MV-4-11 (cell line): ENCODE measurements at places on chromosomes 12 and 14.

GRCh38 chr12:1934831-1935230, 16.4 kb upstream of the CACNA2D4 start:
- DNase-seq = no peak

DNA sequence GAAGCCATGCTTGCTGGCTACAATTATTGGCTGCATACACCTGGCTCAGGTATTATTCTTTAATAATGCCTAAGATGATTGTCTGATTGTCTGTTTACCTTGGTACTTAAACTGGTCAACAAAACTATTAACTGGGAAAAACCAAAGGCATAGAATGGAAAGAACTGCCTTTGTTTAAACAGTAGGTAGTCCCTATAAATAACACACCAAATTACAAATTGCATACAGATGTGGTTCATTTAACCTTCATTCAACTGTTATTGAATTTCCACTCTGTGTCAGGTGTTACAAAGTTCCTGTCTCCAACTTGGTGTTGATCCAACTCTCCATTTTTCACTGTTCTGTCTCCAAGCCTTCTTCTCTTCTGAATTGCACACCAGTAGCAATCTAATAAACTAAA, 79.8 kb upstream of the FSCB start:
- DNase-seq = no peak

GRCh38 chr12:91094032-91094662, 17.1 kb downstream of the LUM start:
- DNase-seq = no peak

DNA sequence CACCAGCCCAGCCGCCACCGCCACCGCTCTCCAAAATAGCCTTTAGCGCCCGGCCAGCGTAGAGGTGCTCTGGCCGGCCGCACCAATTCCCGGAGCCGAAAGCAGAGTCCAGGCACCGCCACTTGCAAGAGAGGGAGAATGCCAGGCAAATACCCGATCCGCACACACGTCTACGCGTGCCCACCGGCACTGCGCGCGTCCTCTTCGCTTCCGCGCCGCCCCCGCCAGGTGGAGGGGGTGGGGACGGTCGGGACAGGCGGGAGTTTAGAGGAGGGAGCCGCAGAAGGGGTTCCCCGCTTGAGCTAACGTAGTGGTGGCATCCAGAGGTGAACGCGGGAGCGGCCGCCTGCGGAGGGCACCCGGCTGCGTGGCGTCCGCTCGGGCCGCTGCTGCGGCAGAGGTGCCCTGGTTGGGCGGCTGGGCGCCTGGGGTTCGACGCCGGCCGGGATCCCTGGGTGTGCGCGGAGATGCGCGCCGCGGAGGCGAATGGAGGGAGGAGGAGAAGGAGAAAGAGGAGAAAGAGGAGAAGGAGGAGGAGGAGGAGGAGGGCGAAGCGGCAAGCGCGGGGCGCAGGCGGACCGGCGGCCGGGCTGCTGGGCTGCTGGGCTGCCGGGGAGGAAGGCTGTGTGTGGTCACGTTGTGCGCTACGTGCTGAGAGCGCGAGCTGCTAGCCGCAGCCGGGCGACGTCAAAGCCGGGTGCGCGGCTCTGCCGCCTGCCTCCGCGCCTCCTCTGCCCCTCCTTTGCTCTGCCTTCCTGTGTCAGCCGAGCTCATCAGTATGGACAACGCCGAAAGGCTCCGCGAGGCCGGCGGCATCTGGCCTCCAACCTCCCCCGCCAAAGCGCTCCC, at the start of gene MDGA2:
TSS of gene MDGA2 (minus strand) at position 140 of the 849 bp plus-strand sequence.
- peak; percentile 35 for DNase-seq

GRCh38 chr14:24080888-24081738, 9.8 kb downstream of the CPNE6 start:
- DNase-seq = no peak

DNA sequence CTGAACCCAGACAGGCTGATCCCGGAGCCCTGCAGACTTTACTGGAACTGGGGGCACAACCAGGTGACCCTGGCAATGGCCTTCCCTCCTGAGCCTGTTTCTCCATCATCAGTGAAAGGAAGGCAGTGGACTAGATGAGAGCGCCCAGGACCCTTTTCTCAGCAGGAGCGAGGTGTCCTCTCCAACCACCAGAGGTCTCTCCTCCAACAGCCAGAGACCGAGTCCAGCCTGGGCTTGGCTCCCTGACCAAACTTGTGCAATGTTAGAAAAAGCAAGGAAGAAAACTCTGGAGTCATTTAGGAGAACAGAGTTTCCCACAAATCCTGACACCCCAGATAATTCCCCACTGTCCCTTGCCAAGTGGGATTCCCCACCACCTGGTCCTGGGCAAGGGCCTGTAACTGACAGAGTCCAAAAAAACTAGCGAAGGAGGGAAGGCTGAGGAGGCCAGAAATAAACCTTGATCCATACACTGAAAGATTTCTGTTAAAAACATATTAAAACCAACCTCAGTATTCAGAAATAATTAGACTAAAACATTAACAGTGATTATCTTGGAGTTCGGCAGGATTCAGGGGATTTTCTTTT, 9.0 kb downstream of the RPS6KL1 start:
- peak; percentile 9 for DNase-seq

- peak; percentile 88 for DNase-seq
These were observed 6.3 kb upstream of the LTBP2 start for GRCh38 chr14:74618078-74618952.

GRCh38 chr12:27015730-27016076, 1.5 kb upstream of the TM7SF3 start:
- peak; percentile 52 for DNase-seq

DNA sequence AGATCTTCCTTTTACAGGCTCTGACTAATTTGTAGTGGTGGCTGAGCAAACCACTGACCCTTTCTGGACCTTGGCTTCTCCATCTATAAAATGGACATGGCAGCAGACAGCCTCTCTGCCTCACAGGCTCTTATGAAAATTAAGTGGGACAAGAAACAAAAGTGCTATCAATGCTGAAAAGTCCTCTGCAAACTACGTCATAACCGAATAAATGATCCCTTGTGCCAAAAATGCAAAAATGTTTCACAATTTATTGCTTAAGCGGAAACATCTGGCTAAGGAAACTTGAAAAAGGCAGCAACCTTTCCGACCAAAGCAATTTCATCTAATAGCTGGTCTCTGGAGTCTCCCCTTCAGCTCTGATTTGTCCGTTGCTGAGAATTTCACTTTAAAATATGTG, 108.5 kb upstream of the PLXNC1 start:
- DNase-seq = peak; percentile 92

- no peak for DNase-seq
These were observed 55.1 kb downstream of the PRIMA1 start for GRCh38 chr14:93733231-93733630.

DNA sequence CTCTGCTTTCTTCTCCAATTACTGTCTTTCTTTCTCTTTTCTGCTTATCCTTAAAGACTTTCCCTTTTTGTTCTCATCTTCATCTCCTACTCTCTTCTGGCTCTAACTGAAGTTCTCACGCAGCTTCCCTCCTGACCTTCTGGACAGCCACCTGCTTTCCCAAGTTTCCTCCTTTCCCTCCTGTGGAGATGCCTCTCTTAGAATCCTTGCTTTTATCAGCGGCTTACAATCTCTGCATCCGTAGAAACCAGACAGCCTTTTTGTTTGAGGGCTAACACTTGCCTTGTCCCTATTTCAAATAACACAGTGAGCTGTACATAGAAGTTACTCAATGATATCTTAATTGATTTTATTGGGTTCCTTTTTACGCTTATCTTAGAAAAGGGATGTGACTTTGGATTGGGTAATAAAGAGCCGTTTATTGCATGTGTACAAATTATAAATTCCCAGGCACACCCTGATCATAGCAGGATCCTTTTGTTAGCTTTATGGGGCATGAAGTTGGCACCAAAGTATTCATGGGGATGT, 2.1 kb upstream of the LGALS3 start:
- DNase-seq = peak; percentile 11

DNA sequence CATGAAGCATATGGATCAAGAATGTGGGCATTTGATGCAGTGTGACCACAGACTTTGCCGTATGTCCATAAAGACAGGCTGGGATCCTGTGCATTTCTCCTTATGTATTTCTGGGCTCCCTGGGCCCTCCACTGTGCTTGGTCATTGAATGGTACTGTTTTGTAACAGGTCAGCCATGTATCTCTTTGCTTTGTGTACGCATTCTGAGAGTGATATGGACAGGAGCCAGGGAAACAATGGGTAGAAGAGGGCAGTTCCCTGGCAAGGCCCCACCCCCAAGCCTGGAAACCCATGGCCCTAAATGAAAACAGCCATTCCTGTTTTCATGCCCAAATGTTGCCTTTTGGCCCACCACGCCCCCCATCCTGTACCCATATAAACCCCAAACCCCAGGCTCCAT, 15.2 kb upstream of the FBXO34 start:
- no peak for DNase-seq

DNA sequence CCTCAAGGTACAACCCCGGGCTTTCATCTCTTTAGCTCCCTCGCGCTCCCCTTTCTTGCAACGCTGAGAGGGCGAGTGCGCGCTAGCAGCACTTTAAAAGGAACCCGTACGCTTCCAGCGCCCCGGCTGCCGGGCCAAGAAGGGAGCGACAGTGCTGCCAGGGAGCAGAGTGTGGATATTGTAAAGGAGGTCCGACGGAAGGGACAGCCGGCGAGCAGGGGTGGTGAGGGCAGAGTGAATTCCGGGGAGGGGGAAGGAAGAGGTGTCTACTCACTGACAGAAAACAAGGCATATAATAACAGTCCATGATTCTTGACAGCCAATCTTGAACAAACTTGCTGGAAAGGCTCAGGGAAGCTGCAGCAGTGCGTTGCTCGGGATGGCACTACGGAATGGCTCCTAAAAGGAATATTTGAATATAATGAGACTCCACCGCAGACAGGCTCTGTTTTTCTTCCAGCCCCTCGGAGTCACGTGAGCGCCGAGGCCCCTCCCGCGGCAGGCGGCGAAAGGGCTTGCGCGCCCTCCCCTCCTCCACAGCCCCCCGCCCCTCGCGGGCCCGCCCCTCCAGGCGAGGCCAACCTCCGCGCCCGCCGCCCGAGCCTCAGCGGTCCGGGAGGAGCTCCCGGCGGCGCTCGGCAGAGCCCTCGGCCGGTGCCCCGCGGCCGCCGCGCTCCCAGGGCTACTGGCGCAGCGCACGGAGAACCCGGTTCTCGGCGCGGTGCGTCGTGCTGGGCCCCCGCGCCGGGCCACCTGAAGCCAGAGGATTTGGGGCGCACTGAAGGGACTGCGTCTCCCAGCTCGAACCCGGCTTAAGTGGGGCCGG, 3.4 kb downstream of the BMP4 start:
- DNase-seq = no peak

- no peak for DNase-seq
These were observed 11.6 kb upstream of the KCNJ8 start for GRCh38 chr12:21786041-21786531.

DNA sequence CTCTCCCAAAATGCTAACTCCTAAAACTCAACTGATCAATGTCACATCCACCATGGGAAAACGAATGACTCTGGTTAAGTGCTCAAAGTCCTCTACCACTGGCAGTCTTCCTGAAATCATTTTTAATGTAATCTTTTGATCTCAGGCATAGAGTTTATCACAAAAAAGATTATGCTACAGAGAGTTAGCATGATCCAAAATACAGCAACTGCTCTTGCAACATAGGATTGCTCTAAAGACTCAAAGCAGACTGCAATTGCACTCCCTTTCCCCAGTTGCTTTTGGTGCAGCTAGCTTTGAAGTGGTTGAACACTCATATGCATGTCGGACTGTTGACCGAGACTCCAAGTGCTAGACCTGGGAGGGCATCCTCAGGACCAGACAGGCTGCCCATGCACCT, 109.3 kb downstream of the C12orf42 start:
- no peak for DNase-seq

- no peak for DNase-seq
These were observed 3.6 kb upstream of the CLEC2B start for GRCh38 chr12:9872742-9873141.

GRCh38 chr14:31297701-31298344, 90.2 kb upstream of the HECTD1 start:
- DNase-seq = no peak

DNA sequence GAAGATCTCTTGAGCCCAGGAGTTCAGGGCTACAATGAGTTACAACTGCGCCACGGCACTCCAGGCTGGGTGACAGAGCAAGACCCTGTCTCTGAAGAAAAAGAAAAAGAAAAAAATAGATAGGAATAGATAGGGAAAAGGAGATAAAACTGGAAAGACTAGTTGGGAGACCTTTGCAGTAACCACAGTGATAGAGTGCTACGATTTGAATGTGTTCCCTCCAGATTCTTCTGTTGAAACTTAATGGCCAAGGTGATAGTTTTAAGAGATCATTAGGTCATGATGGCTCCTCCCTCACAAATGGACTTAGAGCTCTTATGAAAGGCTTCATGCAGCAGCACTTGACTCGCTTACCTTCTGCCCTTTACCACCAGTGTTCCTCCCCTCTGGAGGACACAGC, 13.5 kb upstream of the ATF1 start:
- no peak for DNase-seq

DNA sequence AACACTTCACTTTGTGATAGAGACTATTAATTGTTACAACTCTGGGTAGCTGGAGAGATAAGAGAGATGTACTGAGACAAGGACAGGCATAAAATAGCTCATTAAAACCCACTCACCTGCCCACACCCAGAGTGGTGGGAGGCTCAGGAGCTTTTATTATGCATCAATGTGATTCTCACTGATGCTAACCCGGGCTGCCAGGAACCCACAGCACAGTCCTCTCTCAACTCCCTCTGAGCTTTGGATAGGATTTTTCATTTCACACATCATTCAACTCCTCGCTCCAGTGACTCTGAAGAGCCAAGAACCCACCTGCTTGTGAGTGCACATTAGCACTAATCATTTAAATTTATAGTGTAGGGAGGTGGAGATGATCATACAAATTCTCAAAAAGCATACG, 827.9 kb downstream of the FLRT2 start:
- DNase-seq = no peak

DNA sequence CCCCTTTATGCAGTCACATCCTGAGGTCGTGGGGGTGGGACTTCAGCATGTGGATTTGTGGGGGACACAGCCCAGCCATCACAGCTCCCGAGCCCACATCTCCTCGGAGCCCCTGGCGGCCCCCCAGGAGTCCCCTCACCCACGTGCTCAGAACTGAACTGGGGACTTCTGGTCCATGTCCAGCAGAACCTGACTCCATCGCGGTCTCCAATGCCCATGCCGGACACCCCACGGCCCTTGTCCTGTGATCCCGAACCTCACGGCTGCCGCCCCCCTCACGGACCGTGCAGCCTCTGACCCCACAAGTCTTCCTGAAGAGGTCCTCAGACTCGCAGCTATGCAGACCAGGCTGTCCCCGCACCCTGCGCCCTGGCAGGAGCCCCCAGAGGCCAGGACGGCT, 13.5 kb upstream of the FBRSL1 start:
- no peak for DNase-seq

- DNase-seq = no peak
These were observed 229.3 kb upstream of the LHX5 start for GRCh38 chr12:113700943-113701342.

DNA sequence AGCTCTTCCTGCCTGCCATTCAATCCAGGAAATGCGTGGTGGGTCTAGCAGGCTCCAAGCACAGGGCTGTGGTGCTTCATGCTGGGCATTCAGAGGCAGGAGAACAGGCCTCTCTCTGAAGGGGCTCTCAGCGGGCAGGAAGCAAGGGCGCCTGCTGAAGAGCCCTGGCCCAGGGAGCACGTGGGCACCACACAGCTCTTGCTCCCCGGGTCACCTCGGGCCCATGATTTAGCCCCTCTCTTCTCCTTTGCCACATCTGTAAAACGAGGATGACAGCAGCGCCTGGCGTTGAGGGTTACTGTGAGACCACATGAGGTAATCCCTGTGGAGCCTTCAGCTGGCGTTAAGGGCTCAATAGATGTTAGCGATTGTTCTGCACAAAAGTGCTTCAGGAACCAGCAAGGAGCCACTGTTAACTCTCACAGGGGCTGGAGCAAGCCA, 37.6 kb upstream of the SPTLC2 start:
- peak; percentile 57 for DNase-seq
